Fibroblast of the aortic adventitia (primary cell): ENCODE measurements at places on chromosomes 2 and 18. TPM values are rescaled to one million over a fixed set of nuclear protein-coding genes. Genes with fewer than 3 reads are reported as not detected.
A peak's percentile ranks its signal among the peaks of the same experiment; 100 is the strongest.

- no peak for DNase-seq
These were observed 26.9 kb upstream of the TNS1 start for GRCh38 chr2:218029366-218030360.

- peak; percentile 44 for DNase-seq
These were observed 94.6 kb upstream of the SCG2 start for GRCh38 chr2:223696719-223697118.

DNA sequence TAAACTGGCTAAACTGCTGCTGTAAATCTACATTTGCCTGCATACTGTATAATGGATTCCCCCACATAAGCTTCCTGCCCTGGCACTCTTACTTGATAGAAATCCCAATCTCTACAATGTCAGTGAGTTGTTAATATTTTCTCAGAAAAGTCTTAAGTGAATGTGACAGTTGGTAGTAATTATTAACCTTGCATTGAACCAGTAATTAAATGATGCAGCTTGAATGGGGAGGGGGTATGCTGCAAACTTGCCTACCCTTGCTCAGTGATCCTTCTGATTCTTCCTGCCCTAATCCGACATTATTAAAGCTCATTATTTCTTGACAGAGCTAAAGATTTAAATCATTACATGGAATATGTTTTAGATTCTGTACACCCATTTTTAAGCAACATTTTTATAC lies 119.0 kb upstream of the CDH7 start:
- DNase-seq: no peak

GRCh38 chr2:151627353-151627752 lies 106.9 kb downstream of the NEB start:
- no peak for DNase-seq

DNA sequence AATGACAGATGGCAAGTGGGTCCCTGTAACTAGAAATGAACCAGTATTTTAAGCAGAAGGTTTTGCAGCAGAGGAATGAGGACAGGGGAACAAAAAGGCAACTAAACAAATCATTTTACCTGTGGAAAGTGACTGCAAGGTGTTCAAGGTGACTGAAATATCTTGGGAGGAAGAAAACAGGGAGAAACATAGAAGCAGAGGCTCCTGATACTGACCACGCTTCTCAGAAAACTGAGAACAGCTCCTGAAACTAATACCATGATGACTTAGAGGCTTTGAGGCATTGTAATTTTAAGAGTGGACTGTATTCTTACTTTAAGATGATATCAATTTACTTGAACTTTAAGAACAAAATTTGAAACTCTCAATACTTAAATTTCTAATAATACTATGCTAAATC lies at the start of gene DYTN:
TSS of gene DYTN (minus strand) at position 101 of the 400 bp plus-strand sequence. CDS start 117 bp downstream, outside the sequence.
- no peak for DNase-seq

- no peak for DNase-seq
These were observed 84.9 kb upstream of the ZCCHC2 start for GRCh38 chr18:62438018-62438329.

DNA sequence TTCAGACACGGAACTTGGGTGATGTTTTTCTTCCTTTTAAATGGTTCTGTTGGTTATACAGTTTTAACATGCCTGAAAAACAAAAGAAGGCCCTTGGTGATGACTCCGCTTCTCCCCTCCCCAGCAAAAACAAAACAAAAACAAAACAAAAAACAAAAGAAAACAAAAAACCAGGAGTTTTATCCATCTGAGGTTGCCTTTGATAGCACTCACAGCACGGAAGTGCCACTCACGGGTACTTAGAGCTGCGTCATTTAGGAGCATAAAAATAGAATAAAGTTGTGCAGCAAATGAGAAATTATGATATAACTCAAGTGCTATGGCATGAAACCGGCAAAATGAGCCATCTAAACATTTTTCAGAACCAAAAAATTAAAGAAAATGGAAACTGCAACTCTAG lies 57.7 kb downstream of the ZEB2 start:
- DNase-seq: no peak

DNA sequence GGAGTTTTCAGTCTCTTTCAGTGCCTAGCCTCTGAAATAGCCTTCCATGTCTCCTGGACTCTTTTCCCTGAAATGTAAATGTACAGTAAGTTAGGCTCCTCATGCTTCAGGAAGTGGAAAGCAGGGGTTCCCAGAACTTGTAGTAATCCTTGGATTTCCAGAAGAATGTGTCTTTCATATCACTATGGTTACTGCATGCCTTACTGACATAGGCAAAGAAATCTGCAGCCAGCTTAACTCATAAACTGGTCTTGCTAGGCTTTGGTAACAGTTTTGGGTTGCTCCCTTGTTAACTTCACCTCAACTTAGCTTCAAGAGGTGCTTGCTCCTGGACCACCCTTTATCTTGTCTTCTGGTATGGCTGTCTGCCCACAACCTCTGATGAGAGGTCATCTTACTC lies 686.8 kb upstream of the DDX18 start:
- DNase-seq: no peak

DNA sequence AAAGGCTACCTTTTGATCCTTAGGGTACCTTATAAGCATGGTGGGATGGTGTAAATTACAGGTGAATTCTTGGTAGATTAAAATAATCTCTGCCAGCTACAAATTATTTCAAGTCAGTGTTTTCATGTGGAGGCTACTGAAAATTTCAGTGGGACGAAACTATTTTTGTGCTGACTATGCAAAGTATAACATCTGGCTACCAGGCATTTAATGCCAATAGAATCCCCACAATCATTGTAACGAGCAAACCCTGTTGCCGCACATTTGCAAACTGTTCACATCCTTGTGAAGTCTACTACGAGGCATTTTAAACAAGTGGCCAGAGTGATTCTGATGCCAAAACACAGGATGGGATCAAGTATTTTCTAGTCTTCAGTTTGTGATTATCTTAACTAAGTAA lies 48.1 kb upstream of the SDC1 start:
- DNase-seq: no peak

- no peak for DNase-seq
These were observed 47.9 kb downstream of the EML6 start for GRCh38 chr2:54771166-54771885.

Gene CHCHD5
- total RNA-seq: 9.2 and 13.1 TPM in 2 replicates

Gene IL36A
- total RNA-seq: 2.0 TPM in 1 of 2 replicates, not detected in the other

Gene ANKRD29
- 6.1 and 17.4 TPM in 2 replicates for total RNA-seq
